ENCODE measurements at places on chromosomes 4 and X.

DNA sequence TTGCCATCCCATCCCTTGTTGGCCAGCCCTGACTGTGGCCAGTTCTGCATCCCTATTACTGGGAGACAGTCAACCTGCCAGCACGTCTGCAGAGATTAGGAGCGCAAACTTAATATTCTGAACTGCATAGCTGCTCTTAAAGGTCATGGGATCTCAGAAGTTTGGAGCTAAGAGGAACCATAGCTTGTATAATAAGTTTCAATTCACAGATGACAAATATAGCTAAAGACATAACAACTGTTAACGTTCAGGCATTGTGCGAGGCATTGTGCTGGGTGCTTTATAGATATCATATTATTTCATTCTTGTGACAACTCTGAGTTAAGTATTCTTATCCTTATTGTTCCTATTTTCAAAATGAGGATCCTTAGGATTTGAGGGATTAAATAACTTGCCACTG is 3.7 kb downstream of the SCARB2 start:
- DNase-seq, result no peak

DNA sequence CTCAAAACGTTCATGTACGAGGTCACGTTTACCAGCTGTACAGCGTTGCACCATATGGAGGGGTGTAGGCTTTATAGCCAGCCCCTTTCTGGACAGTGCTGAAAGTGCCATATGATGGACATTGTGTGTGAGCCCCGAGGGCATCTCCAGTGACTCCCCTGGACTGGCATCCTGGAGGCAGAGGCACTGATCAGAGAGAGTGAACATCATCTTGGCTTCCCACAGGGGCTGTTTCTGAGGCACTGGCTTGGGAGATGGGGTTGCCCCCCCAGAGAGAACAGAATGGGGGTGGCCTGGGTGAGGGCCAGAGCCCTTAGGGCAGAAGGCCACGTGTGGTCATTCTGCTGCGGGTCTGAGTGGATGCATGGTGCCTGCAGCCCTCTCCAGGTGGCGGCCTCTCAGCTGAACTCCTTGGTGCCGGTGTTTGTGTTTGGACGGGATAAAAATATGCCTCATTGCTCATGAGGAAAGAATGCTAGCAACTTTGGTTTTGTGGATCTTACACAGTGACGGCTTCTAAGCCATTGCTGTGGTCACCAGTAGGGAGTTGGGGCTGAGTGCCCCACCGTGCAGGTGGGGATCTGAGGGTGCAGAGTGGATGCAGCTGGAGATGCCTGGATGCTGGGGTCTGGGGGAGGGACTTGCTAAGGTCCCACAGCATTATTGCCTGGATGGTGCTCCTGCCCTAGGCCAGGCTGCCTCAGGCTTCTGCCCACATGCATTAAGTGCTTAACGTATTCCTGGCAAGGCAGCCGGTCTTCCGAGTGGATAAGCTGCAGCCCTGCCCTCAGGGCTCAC is 3.4 kb downstream of the WFS1 start:
- no peak for DNase-seq

- DNase-seq, result no peak
Observed at GRCh38 chr4:26131711-26132110, 189.1 kb upstream of the RBPJ start.

DNA sequence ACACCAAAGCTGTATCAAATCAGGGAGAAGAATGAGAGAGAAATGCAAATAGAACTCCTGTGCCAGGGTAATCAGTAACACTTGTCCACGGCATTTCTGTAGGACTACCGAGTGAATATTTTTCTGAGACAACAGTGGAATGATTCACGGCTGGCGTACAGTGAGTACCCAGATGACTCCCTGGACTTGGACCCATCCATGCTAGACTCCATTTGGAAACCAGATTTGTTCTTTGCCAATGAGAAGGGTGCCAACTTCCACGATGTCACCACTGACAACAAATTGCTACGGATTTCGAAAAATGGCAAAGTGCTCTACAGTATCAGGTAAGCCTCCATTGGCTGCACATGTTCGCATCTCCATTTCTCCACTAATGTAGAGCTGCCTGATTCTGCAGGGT is 51.7 kb downstream of the GLRA2 start:
- no peak for DNase-seq

DNA sequence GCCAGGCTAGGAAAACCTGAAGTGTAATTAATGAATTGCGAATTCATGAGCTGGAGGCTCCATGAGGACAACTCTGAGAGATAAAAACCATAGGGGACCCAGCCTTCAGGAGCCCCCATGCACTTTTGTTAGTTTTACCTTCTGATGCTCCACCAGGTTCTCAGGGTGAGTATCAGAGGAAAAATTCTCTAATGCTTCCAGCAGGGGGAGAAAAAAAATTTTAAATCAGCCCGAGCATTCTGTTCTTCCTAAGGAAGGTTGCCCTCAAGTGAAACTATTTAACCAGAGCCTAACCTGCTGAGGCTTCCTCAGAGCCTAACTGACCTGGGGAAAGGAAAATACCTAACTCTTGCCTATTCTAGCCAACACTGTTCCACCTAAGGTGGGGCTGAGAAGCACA is 552.6 kb downstream of the PPARGC1A start:
- no peak for DNase-seq

DNA sequence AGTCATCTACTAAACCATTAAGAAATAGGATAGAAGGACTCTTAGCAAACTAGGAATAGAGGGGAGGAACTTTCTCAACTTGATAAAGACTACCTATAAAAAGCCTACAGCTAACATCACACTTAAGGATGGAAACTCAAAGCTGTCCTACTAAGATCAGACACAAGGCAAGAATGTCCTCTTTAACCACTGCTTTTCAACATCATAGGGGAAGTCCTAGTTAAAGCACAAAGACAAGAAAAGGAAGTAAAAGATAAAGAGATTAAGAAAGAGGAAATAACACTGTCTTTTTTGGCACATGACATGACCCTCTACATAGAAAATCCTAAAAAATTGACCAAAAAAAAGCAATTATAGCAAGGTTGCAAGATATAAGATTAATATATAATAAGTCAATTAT is 136.6 kb downstream of the FBXW7 start:
- no peak for DNase-seq

DNA sequence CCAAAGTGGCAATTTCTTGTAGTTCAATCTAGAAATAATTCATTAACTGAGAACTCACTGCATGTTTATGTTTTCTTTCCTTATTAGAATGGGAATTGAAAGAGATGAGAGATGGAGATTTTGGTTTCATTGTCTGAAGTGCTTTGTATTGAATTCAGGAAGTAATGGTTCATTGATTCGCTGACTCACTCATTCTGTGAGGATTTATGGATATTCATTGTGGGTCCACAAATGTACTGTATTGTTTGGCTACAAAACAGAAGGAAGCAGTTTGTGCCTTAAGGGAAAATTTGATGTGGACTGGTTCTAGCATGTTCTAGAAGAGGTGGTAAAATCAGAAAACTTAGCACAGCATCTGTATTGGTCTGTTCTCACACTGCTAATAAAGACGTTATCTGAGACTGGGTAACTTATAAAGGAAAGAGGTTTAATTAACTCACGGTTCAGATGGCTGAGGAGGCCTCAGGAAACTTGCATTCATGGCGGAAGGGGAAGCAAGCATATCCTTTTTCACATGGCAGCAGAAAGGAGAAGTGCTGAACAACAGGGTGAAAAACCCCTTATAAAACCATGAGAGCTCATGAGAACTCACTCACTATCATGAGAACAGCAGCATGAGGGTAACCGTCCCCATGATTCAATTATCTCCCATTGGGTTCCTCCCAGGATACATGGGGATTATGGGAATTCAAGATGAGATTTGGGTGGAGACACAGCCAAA is 132.3 kb upstream of the VCX3A start:
- no peak for DNase-seq

GRCh38 chrX:131227608-131228007 is 61.5 kb downstream of the IGSF1 start:
- no peak for DNase-seq

GRCh38 chr4:153573881-153574802 is 108.0 kb downstream of the TMEM131L start:
- DNase-seq, result peak; percentile 69

DNA sequence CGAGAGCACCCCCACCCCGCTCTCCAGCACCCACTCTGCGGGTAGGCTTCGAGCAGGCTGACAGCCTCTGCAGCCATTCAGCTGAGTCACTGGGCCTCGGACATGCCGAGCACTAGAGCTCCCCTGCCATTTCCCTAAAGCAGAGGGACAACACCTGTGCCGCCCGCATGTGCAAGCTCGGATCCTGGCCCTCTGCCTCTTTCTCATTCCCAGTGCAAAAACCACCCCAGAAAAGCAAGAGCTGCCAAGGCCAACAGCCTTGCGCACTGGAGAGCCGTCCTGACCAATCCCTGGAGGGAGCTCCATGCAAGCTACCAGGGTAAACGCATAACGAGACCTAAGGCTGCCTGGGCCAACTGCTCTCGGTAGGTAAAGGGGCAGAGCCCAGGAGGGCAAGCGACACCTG is 5.3 kb downstream of the HCFC1 start:
- DNase-seq, result no peak

- DNase-seq, result no peak
Observed at GRCh38 chr4:144514736-144515135, 131.2 kb upstream of the HHIP start.

DNA sequence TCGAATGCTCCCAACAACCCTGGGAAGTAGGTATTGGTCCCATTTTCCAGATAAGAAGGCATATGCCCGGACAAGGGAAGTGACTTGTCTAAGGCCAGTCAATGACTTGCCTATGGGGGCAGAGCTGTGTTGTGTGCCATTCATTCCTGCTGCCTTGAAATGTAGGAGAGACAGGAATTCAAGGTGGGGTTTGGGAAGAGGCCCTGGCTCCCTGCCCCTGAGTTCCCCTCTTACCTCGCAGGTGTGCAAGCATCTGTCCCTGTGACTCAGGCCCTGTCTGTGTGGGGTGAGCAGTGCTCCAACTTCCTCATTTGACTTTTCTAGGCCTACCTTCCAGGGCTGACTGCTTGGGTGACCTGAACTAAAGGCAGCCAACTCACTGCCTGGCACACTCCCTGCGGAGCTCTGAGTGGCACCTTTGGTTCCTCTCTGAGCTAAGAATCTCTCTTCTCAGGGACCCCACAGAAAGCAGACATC is 5.1 kb downstream of the EFNB1 start:
- DNase-seq, result no peak

DNA sequence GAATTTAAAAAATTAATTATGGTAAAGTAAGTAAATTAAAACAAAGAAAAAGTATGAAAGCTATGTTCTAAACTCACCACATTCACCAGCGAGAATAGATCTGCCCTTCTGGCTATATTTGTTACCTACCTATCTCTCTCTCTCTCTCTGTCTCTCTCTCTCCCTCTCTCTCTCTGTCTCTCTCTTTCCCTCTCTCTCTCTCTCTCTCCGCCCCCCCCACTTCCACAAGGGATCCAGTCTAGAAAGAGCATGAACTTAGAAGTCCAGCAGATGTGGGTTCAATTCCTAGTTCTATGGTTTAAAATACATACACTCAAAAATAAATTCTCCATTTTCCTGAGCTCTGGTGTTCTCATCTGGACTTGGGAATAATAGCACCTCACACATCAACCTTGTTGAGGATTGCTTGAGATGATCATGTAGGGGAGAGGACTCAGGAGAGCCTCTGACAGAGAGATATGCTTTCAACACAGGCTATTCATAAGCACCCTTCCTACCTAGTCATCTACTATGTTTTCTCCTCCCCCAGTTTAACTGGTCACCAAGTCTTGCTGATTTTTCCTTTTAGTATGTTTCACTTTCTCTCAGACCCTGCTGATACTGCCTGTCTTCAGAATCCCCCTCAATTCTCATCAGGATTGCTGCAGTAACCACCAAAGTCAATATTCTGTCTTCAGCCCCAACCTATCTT is 64.7 kb downstream of the SLC7A11 start:
- no peak for DNase-seq

- no peak for DNase-seq
Observed at GRCh38 chr4:164087733-164088132, 593.2 kb downstream of the TMA16 start.

DNA sequence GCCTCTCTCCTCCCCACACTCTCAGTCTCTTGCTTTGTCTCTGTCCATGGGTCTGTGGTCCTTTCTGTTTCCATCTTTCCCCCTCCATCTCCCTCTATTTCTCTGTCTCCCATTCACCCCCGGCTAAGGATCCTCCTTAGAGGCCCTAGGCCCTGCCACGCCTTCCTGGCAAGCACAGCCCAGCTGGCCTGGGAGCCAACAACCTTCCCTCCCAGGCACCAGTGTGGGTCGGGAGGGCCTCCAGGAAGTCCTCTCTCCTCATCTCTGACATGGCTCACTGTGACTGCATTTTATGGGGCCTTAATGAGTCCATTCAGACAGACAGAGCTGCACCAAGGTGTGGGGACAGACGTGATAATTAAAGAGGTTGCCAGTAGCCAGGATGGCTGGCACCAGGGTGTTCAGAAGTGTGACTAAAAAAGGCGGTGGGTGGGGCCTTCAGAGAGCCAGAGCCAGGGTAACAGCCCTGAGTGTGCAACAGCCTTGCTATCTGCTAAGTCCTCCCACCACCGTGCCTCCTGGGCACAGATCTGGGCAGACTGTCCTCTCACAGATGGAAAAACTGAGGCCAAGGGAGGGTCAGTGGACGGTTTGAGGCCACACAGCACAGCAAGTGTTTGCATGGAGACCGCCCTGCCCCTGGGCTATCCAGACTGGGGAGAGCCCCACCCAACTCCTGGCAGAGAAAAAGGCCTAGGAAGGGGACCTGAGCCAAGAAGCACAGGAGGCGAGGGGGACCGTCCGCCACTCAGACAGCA is 31.5 kb downstream of the BLOC1S4 start:
- DNase-seq, result no peak

DNA sequence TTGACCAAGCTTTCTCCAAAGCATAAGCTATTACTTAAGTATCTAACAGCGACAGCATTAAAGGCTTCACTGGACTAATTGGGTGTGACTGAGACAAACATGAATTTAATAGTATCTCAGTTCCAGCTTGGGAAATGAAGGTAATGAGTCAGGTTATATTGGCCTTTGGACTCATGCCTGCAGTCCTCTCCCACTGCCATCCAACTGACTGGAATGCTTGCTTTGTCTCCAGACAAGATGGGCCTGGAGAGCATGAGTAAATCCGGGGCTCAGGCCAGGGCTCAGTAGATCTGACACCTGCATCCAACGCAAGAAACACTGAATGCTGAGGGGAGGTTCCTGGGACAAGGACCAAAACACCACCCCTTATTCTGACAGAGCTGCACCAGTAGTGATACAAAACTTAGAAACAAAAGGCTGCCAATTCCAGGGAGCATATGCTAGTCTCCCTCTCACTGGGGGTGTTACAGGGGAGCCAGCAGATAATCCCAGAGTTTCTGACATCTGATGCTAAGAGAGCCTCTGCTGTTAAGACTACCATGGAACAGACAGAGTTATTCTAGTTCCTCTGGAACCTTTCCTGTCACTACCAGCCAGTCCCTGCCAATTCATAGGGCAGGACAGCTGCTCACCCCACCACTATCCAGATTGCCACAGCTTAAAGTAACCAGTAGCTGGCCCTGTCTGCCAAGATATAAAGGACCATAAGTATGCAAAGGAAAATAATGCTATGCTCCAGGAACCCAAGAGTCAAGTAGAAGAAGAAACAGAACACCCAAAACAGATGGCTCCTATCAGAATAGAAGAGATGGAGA is 293.8 kb downstream of the IQCM start:
- no peak for DNase-seq

GRCh38 chrX:142483965-142484364 is 278.9 kb upstream of the MAGEC2 start:
- DNase-seq, result no peak
